ENCODE measurements at places on chromosomes 16 and 17. TPM values are rescaled to one million over a fixed set of nuclear protein-coding genes. Genes with fewer than 3 reads are reported as not detected.

Gene ABCC3
- total RNA-seq = not detected

Gene GPR142
- total RNA-seq = not detected

Gene TMEM220
- 1.1 TPM for total RNA-seq

Gene ITGAL
- total RNA-seq = 210 TPM

Gene MMP28
- total RNA-seq = not detected

Gene RTN4RL1
- total RNA-seq = 0.11 TPM

Gene TAT
- not detected for total RNA-seq

Gene ITGAD
- total RNA-seq = not detected

Gene DOC2A
- 1.3 TPM for total RNA-seq

Gene OR3A3
- not detected for total RNA-seq

Gene SCNN1G
- not detected for total RNA-seq

Gene FAM83G
- total RNA-seq = 14.3 TPM

Gene HEXIM1
- total RNA-seq = 27.1 TPM

Gene SLC47A2
- total RNA-seq = not detected

Gene CCL16
- not detected for total RNA-seq

Gene CCL17
- total RNA-seq = 1.4 TPM

Gene GINS2
- total RNA-seq = 86.4 TPM

Gene GP1BA
- not detected for total RNA-seq

Gene SLC16A5
- total RNA-seq = 6.5 TPM

Gene TBC1D3I
- not detected for total RNA-seq

Gene CBFA2T3
- 0.30 TPM for total RNA-seq
